Lower lobe of right lung (tissue), 2 donors: ENCODE measurements at places on chromosomes 1 and 21. TPM values are rescaled to one million over a fixed set of nuclear protein-coding genes. Genes with fewer than 3 reads are reported as not detected.

DNA sequence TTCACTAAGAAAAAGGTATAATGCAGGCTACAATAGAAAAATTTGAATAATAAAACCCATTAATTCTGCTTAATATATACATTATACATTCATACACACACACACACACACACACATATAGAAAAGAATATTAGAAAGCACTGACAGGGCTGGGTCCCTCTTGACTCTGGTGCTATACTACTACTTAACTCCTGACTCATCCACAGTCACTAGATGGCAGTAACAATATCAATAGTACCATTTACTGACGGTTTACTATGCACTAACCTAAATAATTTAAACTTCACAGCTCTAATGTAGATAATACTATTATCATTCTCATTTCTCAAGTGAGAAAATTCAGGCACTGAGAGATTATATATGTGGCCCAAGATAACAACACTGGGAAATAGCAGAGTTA is 87.5 kb downstream of the COP1 start:
- H3K27ac ChIP-seq = no peak overlapping the region
- H3K36me3 ChIP-seq = peaks cover 18% of the 10 kb centered on the region
- H3K4me1 ChIP-seq = no peaks in the 10 kb centered on the region
- no peak for DNase-seq

GRCh38 chr1:181704546-181704945 is 221.2 kb downstream of the CACNA1E start:
- no peak for DNase-seq
- no peaks in the 10 kb centered on the region for H3K36me3 ChIP-seq
- H3K27ac ChIP-seq = no peak overlapping the region
- no peak overlapping the region for H3K4me3 ChIP-seq
- H3K4me1 ChIP-seq = no peaks in the 10 kb centered on the region

DNA sequence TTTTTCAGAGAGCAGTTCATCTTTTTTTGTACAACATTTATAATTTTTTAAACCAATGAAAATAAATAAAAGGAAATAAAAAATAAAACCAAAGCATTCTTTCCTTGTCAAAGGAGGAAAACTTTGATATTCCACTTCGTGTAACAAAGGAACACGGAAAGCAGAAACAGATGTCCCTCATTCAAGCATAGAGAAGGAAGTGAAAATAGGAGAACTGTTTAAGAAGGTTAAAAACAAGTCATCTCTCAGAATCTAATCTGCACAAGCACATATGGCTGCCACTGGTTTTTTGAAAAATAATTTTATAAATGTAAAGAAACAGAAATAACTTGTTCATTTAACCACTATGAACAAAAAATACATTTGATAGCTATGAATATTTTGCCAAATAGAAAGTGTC is 35.9 kb upstream of the ZNF644 start:
- H3K36me3 ChIP-seq = no peaks in the 10 kb centered on the region
- H3K27me3 ChIP-seq = no peaks in the 10 kb centered on the region
- no peak overlapping the region for H3K4me3 ChIP-seq
- DNase-seq = no peak
- H3K27ac ChIP-seq = no peak overlapping the region

Gene NAV1
- 24.5 TPM for total RNA-seq
